ENCODE measurements at places on chromosomes 1 and 21. TPM values are rescaled to one million over a fixed set of nuclear protein-coding genes. Genes with fewer than 3 reads are reported as not detected.

Gene FBXO2
- total RNA-seq: 3.4 TPM

Gene CBR1
- total RNA-seq: 152 TPM

Gene HSD3B2
- not detected for total RNA-seq

Gene RBBP4
- 84.4 TPM for total RNA-seq

Gene TAF13
- total RNA-seq: 93.4 TPM

Gene ZNF648
- not detected for total RNA-seq

Gene OTUD7B
- total RNA-seq: 16.6 TPM

Gene PIGK
- 54.9 TPM for total RNA-seq

Gene OR2T35
- not detected for total RNA-seq

Gene CPT2
- total RNA-seq: 10.8 TPM

Gene GUCA2B
- not detected for total RNA-seq

Gene GABRD
- total RNA-seq: not detected

Gene FMO4
- 2.4 TPM for total RNA-seq

Gene SLAMF8
- total RNA-seq: not detected

Gene MCOLN2
- 0.85 TPM for total RNA-seq

Gene RPAP2
- 13.4 TPM for total RNA-seq

Gene CLCA4
- total RNA-seq: not detected

Gene LCE3D
- not detected for total RNA-seq

Gene TMEM52
- 0.43 TPM for total RNA-seq

Gene C1orf56
- total RNA-seq: 2.7 TPM

Gene LCK
- not detected for total RNA-seq

Gene SLC37A1
- 4.8 TPM for total RNA-seq

Gene OR2G3
- not detected for total RNA-seq

Gene TMEM82
- total RNA-seq: not detected

Gene AKR7A3
- total RNA-seq: 0.59 TPM

Gene PRRX1
- total RNA-seq: 269 TPM

Gene FCRL5
- total RNA-seq: not detected

Gene HTR6
- 0.07 TPM for total RNA-seq

Gene SYCP1
- not detected for total RNA-seq

Gene CA6
- total RNA-seq: not detected

Gene ASPM
- 4.3 TPM for total RNA-seq

Gene BMP8B
- total RNA-seq: not detected

Gene RCAN3
- total RNA-seq: 4.2 TPM

Gene MAN1C1
- 13.4 TPM for total RNA-seq

Gene DNM3
- total RNA-seq: 0.76 TPM

Gene CYP4A11
- not detected for total RNA-seq

Gene SPOCD1
- total RNA-seq: 63.8 TPM

Gene MXRA8
- total RNA-seq: 264 TPM

Gene DIP2A
- 33.4 TPM for total RNA-seq

Gene C1orf94
- not detected for total RNA-seq

Gene DYNLT5
- total RNA-seq: 0.65 TPM
